HT-29 (cell line): ENCODE measurements at places on chromosomes 2 and 18. TPM values are rescaled to one million over a fixed set of nuclear protein-coding genes. Genes with fewer than 3 reads are reported as not detected.

The CFAP210 gene
- total RNA-seq = not detected in 2 replicates

DNA sequence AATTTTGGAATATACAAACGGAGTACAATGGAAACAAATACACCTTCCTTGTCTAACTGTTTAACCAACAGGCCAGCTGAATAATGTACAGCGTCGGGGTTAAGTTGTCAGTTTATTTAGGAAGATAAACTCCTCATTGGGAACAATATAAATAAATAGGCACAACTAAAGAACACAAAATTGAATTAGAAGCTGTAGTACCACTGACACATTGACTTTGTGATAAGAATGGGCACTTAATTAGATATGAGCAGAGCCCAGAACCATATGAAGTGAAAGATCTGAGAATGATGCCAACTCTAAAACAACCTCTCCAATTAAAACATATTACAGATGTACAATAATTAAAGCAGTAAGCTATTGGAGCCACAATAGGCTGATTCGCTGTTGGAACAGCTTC lies 44.4 kb downstream of the CCDC68 start:
- DNase-seq = no peak

GRCh38 chr2:1835581-1836201 lies 91.4 kb upstream of the PXDN start:
- no peak for DNase-seq

GRCh38 chr2:231450548-231450989 lies 13.7 kb downstream of the NCL start:
- DNase-seq = no peak

- DNase-seq = no peak
Observed at GRCh38 chr18:44229693-44230108, 451.0 kb upstream of the SETBP1 start.
